ENCODE measurements at places on chromosomes 12 and 14. TPM values are rescaled to one million over a fixed set of nuclear protein-coding genes. Genes with fewer than 3 reads are reported as not detected.

P3H3 gene
- 38.3 TPM for polyA plus RNA-seq

OR10A7 gene
- not detected for polyA plus RNA-seq

SYNDIG1L gene
- 0.31 TPM for polyA plus RNA-seq

GSC gene
- polyA plus RNA-seq, result not detected

B4GALNT3 gene
- 17.1 TPM for polyA plus RNA-seq

SLCO1B1 gene
- not detected for polyA plus RNA-seq

GRCh38 chr12:110234331-110234751 lies 46.7 kb upstream of the ATP2A2 start:
- DNase-seq, result no peak

GRCh38 chr12:9064815-9065606 lies 50.7 kb downstream of the A2M start:
- peak; percentile 71 for DNase-seq

DNA sequence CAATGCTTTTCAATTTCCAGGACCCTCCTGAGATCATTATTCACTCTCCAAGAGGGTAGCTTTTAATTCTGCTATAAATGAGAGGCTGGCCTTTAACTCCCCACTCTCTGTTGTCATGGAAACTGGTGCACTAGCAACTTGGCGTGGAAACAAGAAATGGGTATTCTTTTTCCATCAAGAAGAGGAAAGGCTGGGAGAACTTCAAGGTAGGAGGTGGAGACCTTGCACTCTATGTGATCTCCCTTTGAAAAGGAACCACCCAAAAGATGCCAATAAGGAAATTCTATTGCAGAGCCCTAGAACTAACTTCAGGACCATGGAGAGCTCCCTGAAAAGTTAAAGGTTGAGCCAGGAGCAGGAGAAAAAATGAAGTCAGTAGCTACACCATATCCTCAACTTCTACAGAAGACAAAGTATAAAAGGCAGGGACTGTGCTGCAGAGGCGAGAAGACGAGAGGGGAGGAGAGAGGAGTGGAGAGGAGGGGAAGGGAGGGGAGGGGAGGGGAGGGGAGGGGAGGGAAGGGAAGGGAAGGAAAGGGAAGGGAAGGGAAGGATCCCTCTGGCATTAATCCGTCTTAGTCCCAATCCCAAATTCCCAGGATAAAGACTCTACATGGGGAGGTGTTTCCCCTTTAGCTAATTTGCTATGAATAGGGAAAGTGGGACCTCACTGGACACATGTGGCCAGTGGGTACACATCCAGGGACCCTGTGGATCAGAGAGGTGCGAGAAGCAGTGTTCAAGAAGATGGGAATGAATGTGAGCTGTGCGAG lies 46.7 kb upstream of the FICD start:
- peak; percentile 72 for DNase-seq

DNA sequence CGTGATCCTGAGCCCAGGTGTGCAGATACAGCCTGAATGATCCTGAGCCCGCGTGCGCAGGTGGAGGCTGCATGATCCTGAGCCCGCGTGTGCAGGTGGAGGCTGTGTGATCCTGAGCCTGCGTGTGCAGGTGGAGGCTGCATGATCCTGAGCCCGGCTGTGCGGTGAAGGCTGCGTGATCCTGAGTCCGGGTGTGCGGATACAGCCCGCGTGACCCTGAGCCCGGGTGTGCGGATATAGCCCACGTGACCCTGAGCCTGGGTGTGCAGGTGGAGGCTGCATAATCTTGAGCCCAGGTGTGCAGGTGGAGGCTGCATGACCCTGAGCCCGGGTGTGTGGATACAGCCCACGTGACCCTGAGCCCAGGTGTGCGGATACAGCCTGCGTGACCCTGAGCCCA lies 20.3 kb downstream of the BRF1 start:
- no peak for DNase-seq

- DNase-seq, result no peak
Observed at GRCh38 chr14:100658181-100658886, 68.4 kb upstream of the DLK1 start.

- no peak for DNase-seq
Observed at GRCh38 chr12:59643550-59643949, 47.7 kb downstream of the SLC16A7 start.

DNA sequence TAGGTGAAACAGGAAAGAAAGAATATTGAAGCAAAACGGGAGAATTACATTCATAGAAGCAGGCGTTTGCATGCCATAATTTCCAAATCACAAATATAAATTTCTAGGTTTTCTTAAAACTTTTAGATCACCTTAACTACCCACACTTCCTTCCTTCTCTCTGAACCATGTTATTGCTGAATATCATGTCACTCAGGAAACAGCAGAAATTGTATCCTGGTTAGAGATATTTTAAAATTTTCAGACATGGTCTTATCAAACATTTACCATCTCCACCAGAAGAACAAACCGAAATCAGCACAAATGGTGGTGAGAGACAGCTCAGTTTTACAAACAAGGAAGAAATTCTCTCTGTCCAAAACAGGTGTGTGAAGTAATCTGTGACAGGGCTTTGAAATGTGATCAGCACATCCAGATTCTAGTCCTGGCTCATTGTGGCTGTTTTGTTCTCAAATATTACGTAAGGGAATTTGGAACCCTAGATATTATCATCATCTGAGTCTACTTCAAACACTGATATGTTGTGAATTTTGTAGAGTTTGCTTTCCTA lies 16.3 kb downstream of the TESPA1 start:
- no peak for DNase-seq

DNA sequence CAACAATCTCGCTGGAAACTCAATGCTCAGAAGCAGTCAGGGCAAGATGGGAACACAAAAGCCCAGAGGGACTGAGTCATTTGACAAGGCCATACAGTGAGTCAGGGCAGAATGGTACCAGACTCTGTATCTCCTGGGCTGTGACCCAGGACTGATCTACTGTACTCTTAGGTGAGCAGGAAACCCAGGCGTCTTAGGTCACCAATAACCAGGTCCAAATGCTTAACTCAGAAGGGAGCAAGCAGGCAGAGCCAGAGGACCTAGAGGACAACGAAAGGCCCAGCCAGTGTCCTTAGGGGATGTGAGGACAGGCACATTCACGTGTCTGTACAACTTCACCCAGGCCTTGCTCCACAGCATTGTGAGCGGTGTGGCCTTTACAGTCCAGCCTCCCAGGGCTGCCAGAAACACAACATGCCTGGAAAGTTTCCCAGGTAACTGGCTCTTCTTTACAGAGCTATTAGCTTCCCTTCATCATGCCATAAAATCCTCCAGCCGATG lies 69.9 kb downstream of the ARL6IP4 start:
- no peak for DNase-seq

DNA sequence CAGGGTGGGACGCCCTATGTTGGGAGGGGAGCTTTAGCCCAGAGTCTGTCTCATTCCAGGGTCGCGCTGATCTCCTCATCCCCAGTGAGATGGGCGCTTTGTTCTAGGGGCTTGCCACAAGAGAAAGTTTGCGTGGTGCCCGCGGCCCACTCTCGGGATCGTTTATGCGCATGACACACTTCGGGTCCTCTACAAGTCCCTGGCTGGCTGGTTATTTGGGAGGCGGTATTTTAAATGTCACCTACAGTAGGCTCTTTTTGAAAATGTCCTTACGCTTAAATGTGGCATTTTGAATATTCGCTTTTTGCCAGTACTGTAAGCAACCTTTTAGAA lies 541 bp downstream of the GOLT1B start:
- DNase-seq, result peak; percentile 23

GRCh38 chr12:54725233-54725843 lies 77.2 kb upstream of the DCD start:
- DNase-seq, result peak; percentile 21

- DNase-seq, result no peak
Observed at GRCh38 chr14:104249706-104250105, 111.3 kb downstream of the KIF26A start.

GRCh38 chr14:71103662-71104484 lies 196.6 kb downstream of the PCNX1 start:
- DNase-seq, result peak; percentile 55

- DNase-seq, result no peak
Observed at GRCh38 chr12:130414381-130414780, 76.7 kb downstream of the PIWIL1 start.

GRCh38 chr12:79194595-79194994 lies 330.0 kb downstream of the SYT1 start:
- no peak for DNase-seq

- DNase-seq, result no peak
Observed at GRCh38 chr14:53399057-53399456, 245.9 kb upstream of the DDHD1 start.

Measured in renal pelvis (tissue), 12 donors.